SHP77 (cell line): ENCODE measurements at places on chromosomes 16 and 17.

- DNase-seq: no peak
Observed at GRCh38 chr17:41116297-41116696, 1.9 kb downstream of the KRTAP4-11 start.

DNA sequence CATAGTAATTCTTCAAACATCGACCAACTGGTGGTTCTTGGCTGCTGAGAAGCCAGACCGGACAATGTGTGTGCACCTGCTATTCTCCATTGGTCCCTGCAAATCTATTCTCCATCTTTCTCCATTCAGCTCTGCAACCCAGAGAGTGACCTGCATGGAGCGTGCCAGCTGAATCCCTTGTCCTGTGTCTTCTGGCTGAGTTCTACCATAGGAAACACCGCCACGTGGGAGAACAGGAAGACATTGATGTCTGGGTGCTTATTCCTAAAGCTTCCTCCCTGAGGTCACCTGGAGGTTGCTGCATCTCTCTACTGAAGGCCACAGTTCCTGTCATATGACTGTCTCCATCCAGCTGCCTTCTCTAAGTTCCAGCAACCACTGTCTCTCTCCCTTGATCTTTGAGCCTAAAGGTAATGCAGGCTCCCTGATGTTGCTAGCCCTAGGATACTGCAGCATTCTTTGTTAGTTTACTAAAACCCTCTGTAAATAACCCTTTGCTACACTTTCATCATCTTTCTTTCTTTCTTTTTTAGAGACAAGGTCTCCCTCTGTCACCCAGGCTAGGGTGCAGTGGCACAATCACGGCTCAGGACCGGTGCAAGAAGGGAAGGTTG lies 10.6 kb upstream of the SMG1 start:
- DNase-seq: no peak

DNA sequence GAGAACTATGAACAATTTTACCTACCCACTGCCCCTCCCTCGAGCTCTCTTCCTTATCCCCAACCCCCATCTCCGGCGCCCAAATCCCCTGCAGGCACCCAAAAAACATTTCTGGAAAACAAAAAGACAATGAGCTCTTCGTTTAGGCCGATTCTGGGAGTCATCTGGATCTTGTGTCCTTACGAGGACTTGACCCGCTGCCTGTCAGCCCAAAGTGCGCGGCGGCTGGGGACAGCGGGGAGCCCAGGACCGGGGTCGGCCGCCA lies 524 bp downstream of the STRADA start:
- DNase-seq: no peak

GRCh38 chr17:8475781-8476180 lies 40.1 kb downstream of the NDEL1 start:
- no peak for DNase-seq

DNA sequence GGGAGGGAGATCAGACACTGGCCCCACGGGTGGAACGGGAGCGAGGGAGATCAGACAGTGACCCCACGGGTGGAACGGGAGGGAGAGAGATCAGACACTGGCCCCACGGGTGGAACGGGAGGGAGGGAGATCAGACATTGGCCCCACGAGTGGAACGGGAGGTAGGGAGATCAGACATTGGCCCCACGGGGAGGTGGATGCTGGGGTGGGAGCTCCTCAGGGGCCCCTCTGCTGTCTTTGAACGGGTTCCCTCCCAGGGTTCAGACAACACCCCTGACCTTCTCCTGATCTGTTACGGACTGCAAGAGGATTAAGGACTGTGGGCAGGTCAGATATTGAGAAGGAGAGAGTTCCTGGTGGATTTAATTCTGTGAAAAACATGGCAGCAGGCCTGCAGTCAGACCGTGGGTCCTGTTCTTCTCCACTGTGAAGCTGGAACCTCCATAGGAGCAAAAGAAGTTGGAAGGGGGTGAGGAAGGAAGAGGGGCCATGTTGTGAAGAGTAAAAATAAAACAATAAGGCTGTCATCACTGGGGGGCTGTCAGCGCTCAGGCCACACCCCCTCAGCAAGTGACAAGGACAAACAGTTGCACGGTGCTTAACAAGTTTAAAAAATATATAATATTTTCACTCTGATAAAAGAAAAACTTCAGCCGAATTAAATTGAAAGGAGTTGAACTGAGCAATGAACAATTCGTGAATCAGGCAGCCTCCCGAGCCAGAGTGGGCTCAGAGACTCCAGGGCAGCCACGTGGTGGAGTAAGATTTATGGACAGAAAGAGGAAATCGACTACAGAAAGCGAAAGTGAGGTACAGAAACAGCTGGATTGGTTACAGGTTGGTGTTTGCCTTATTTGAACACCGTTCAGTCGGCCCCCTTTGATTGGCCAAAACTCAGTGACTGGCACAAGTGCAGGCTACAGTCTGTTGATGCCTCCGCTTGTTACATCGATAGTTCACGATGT lies 348.7 kb upstream of the TNRC6C start:
- no peak for DNase-seq

- DNase-seq: no peak
Observed at GRCh38 chr17:68674029-68674925, 73.1 kb upstream of the FAM20A start.

DNA sequence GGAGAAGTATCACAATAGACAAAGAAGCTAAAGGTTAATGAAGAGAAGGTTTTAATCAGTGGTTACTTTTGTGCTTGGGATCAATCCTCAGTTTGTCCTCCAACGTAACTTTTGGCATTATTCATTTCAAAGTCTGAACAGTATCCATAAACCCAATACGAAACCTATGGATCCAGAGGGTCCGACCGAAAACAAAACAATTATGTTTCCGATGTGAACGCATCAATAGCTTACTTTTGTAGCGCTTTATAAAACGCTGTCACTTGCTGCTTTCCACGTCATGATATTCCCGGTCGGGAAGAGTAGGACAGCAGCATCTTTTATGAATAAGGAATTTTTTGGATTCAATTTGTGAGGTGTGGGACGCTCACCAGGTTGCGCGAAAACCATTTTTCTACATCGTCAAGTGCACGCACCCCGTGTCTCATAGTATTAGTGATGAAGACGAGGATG lies 383.8 kb downstream of the ZFHX3 start:
- DNase-seq: no peak

- no peak for DNase-seq
Observed at GRCh38 chr16:88550246-88550661, 19.9 kb upstream of the ZC3H18 start.

- DNase-seq: no peak
Observed at GRCh38 chr16:1859650-1860049, 12.3 kb downstream of the MEIOB start.

GRCh38 chr16:73026754-73027684 lies 20.9 kb downstream of the ZFHX3 start:
- DNase-seq: no peak

- DNase-seq: no peak
Observed at GRCh38 chr17:77521076-77521475, 380.3 kb downstream of the SEC14L1 start.

- no peak for DNase-seq
Observed at GRCh38 chr17:17156107-17156506, 50.0 kb downstream of the PLD6 start.

GRCh38 chr16:72367851-72368250 lies 195.9 kb upstream of the PMFBP1 start:
- no peak for DNase-seq

- no peak for DNase-seq
Observed at GRCh38 chr16:49440156-49441065, 66.8 kb downstream of the C16orf78 start.

DNA sequence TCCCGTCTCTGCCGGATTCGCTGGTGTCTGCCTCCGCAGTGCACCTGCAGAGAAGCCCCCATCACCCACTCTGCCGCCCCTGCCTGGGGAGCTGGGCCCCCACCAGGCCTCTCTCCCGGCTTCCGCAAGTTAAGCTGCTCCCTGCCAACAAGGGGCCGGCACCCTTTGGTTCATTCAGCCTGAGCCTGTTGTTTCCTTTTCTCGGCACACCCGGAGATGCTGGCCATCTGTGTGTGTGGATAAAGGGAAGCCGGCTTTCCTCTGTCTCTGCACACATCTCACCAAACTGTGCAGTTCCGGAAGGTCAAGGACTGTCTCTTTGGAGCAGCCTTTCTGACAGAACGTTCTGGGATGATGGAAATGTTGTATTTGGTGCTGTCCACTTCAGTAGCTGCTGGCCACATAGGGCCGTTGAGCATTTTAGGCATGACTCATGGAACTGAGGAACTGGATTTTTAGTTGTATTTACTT lies 6.8 kb downstream of the MAPK8IP3 start:
- no peak for DNase-seq

DNA sequence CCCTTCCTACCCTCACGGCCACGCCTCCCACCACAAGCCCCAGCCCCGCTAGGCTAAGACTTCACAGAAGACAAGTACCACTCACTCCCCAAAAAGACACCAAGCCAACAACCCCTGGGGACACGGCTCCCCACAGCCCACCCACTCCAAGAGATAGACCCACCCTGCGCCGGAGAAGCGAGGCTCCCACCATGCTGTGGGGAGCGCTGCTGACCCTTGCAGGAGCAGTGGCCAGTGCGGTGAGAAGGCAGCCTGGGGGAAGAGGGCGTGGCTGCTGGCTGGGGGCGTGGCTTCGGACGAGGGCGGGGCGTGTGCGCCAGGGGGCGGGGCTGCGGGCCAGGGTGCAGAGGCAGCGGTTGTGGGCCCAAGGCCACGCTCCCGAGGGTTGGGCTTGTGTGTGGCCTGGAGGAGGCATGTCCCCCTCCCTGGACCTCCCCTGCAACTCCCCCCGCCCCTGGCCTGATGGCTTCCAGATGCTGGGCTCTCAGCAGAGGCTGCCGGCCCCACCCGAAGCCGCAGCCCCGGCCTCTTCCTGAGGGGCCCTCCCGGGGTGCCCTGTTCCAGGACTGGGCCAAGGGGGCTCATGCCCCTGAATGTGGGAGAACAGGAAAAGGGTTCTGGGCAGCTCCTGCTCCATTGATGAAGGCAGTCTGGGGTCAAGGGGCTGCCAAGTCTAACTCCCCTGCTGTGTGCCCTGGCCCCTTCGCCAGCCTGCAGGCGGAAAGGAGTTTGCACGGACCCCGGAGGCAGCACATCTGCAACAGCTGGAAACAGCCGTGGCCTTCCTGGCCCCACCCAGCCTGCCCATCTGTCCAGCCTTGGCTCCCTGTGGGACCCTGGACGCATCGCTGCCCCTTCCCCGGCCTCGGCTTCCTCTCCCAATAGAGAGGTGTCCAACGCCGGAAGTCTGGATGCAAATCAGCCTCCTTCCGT lies 9.1 kb downstream of the TFAP4 start:
- no peak for DNase-seq

GRCh38 chr17:57984936-57985674 lies 2.9 kb downstream of the VEZF1 start:
- DNase-seq: no peak

DNA sequence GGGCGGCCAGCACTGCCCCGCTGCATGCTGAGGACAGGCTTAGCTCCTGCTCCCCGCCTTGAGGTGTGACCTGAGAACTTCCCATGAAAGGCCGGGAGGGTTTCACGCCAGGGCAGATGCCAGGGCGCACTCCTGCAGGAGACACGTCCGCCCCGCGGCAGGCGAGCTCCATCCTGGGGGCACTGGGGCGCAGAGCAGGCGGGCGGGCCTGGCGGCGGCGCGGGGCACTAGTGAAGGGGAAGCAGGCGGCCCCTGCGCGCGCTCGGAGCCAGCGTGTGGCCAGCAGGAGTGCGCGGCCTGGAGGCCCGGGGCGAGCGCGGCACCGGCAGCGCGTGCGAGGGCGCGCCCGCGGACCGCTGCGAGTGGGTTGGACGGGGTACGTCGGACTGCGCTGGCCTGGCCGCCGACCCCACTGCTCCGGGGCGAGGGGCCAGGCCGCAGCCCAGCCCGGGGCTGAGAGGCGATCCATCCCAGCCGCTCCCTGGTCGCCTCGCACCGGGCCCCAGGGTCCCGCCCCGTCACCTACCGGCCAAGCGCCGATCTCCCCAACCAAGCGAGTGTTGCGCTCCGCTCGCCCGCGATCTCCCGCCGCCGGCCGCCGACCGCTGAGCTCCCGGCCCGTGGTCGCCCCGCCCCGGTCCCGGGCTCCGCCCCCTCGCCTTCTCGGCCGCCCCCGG lies at the start of gene MAP3K14:
TSS of gene MAP3K14 (minus strand) at position 587 of the 677 bp plus-strand sequence. CDS start 26,275 bp downstream, outside the sequence.
- no peak for DNase-seq

GRCh38 chr17:13256545-13256944 lies 238.7 kb upstream of the ELAC2 start:
- DNase-seq: no peak

- no peak for DNase-seq
Observed at GRCh38 chr16:69107316-69107962, 2.0 kb downstream of the HAS3 start.

GRCh38 chr16:53998966-53999522 lies 287.5 kb downstream of the IRX3 start:
- DNase-seq: no peak

DNA sequence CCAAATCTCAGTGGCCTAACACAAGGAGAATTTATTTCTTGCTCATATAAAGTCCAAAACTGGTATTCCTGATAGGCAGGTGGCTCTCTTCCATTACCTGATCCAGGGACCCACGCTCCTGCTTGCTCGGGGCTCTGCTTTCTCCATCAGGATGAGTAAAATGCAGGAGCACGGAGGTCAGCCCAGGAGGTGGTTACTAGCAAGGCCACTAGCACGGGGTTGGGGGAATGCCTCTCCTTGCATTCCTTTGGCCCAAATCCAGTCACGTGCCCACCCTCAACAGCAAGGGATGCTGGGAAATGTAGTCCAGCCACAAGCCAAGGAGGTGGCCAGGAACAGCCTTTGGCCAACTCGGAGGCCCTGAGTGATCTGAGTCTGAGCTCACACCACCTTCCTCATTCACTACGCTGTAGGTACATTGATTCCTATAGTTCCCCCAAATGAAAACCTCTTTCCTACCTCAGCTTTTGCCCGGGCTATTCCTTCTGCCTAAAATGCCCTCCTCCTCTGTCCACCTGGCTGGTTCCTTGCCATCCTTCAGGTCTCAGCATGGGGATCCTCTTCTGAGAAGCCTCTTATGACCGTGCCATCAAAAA lies 38.3 kb upstream of the HAPSTR1 start:
- peak; percentile 88 for DNase-seq

- DNase-seq: peak; percentile 55
Observed at GRCh38 chr17:51000835-51001638, 119.6 kb downstream of the SPAG9 start.

- no peak for DNase-seq
Observed at GRCh38 chr16:85571563-85571812, 41.6 kb upstream of the GSE1 start.

DNA sequence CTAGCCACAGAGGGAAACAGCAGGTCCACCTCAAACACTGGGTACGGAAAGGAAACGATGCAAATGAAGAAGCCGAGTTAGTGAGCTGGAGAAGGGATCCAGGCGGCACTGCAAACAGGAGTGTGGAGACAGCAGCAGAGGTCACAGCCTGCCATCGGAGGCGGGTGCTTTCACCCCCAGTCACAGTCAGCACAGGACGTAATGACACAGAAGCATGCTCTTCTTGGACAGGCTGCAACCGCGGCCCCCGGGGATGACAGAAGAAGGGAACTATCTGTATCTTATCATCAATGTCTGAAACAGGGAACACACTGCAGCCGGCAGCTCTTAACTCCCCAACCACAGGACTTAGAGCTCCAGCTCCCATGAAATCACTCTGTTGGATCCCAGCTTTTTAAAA lies 16.1 kb upstream of the SLC38A8 start:
- DNase-seq: no peak

GRCh38 chr16:49822649-49823370 lies 33.1 kb downstream of the ZNF423 start:
- DNase-seq: no peak

GRCh38 chr17:43410557-43411368 lies 12.0 kb downstream of the ARL4D start:
- DNase-seq: no peak
